CD4-positive, alpha-beta T cell treated with Interleukin-21 for 1 hour (primary cell): ENCODE measurements at places on chromosomes 3 and 15.

- no peak for DNase-seq
These were observed 479.1 kb upstream of the ZNF717 start for GRCh38 chr3:76264496-76264895.

DNA sequence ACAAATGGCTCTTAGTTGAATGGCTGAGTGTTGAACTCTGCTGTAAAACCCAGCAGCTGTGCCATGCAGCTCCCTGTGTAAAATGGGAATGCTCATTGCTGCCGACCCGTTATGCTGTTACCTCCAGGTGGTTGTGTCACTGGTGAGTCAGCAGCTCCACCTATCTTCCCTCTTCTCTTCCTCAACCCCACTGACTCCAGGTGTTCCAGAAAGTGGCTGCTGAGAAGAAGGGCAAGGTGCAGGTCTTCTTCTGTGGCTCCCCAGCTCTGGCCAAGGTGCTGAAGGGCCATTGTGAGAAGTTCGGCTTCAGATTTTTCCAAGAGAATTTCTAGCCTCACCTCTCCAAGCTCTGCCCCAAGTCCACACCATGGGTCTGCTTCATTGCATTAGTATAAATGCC is 41.9 kb downstream of the NOX5 start:
- DNase-seq, result no peak

DNA sequence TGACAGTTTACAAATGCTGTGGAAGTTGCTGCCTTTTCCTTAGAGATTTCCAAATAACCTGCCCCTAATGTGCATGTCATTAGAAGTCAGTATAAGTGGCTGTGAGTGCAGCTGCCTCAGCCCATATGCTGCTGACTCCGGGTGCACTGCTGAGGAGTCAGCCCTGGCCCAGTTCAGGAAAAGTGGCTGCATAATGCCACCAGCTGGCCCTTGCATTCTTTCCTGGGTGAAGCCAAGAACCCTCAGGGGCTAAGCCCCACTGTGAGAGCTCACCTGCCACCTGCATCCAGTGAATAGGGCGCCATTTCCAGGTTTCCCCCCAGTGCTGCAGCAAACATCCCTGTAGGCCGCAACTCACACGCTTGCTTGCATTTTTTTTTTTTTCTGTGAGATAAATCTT is 139.9 kb downstream of the TJP1 start:
- DNase-seq, result no peak

- DNase-seq, result peak; percentile 25
These were observed 27.6 kb upstream of the GPR171 start for GRCh38 chr3:151230646-151231045.

DNA sequence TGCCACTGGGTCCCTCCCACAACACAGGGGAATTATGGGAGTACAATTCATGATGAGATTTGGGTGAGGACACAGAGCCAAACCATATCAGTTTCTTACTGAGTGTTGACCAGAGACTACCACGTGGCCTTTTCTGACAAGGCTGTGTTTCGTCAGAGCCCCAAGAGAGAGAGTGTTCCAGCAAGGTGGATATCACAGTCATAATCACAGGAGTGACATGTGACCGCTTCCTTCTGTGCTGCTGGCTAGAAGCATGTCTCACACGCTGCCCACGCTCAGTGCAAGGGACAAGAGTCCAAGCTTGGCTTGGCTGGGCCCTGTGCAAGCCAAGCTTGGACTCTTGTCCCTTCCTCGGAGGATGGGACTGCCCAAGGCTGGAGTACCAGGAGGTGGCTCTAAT is 103.2 kb downstream of the GABRG3 start:
- DNase-seq, result no peak

GRCh38 chr3:71208211-71209095 is 375.1 kb downstream of the FOXP1 start:
- no peak for DNase-seq
